ENCODE measurements at places on chromosomes 16 and 17. TPM values are rescaled to one million over a fixed set of nuclear protein-coding genes. Genes with fewer than 3 reads are reported as not detected.

CA5A gene
- not detected for total RNA-seq

NPTX1 gene
- total RNA-seq, result 0.21 TPM

- H3K4me3 ChIP-seq, result no peak overlapping the region
- no peak overlapping the region for H3K27ac ChIP-seq
- no peaks in the 10 kb centered on the region for H3K36me3 ChIP-seq
- H3K4me1 ChIP-seq, result no peaks in the 10 kb centered on the region
- peaks cover 17% of the 10 kb centered on the region for H3K27me3 ChIP-seq
Observed at GRCh38 chr17:60109161-60109560, 30.4 kb upstream of the HEATR6 start.

- H3K4me3 ChIP-seq, result no peak overlapping the region
- no peaks in the 10 kb centered on the region for H3K36me3 ChIP-seq
- no peaks in the 10 kb centered on the region for H3K4me1 ChIP-seq
- H3K27me3 ChIP-seq, result no peaks in the 10 kb centered on the region
- DNase-seq, result no peak
- H3K27ac ChIP-seq, result no peak overlapping the region
Observed at GRCh38 chr16:6232056-6232455, 1100.6 kb upstream of the RBFOX1 start.

- H3K27ac ChIP-seq, result no peak overlapping the region
- H3K36me3 ChIP-seq, result peaks cover 18% of the 10 kb centered on the region
- DNase-seq, result no peak
- peak overlapping the region; percentile 24 for H3K4me3 ChIP-seq
- no peaks in the 10 kb centered on the region for H3K4me1 ChIP-seq
Observed at GRCh38 chr17:75906143-75906884, 1.6 kb upstream of the MRPL38 start.

Data from Calu3 (cell line).